ENCODE measurements at places on chromosomes 11 and 22.

DNA sequence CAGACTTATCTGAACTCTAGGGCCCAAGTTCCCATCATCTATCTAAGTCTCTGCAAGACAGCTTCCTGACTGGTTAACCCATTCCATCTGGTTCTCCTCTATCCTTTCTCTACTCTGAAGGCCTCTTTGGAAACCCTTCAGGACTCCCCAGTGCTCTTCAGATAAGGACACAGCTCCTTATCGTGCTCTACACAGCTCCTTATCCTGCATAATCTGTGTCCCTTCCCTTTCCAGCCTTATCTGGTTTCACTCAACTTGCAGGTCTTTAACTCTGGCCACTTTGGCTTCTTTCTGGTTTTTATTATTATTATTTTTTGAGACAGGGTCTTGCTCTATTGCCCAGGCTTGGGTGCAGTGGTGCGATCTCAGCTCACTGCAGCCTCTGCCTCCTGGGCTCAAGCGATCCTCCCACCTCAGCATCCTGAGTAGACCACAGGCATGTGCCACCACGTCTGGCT, 10.6 kb downstream of the ENDOD1 start:
- no peak for DNase-seq

DNA sequence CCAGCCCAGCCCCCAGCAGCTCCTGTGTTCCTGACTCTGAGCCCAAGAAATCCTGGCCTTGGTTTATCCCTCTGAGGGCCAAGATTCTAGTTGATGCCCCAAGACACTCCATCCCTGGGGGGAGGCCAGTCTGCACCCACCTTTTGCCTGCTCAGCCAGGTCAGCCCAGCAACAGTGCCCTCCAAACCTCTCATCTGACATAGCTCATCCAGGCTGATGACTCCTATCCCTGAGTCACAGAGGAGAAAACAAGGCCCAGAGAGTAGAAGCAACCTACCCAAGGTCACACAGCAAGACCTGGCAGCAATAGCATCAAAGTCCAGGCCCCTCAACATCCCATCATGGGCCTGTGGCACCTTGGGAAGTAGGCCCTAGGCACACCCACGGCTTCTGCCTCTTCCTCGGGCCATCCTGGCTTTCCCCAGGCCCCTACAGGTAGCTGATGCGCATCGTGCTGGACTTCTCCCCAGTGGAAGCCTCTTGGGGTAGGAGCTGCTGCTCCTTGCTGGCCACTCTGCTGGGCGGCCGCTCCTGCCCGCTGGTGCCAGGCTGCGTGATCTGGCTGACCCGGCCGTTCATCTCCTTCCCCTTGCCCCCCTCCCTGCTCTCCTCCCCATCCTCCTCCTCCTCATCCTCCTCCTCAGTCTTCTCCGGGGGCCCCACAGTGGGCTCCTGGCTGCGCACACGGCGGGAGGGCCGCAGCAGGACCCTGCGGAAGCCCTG, 6.0 kb downstream of the SSTR3 start:
- no peak for DNase-seq

- DNase-seq = no peak
Observed at GRCh38 chr11:20158597-20159257, 1.5 kb downstream of the DBX1 start.

DNA sequence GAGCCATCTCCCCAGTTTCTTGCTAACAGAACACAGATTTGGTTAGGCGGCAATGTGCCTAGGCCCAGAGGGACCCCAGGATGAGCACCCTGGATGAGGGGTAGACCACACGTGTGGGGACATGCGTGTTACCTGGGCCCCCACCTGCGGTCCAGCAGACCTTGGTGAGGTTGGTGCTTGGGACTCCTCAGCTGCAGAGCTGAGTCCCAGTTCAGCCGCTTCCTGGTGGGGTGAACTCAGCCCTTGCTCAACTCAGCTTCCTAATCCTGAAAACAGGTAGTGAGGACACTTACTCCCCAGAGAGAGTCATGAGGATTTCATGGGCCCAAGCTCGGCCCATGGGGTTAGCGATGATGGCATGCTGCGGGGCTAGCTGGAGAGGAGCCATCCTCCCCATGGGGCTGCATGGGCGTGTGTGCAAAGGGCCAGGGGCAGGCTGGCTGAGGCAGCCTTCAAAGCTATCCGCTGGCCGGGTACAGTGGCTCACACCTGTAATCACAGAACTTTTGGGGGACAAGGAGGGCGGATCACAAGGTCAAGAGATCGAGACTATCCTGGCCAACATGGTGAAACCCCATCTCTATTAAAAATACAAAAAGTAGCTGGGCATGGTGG, 46.9 kb upstream of the SHISAL1 start:
- DNase-seq = no peak

DNA sequence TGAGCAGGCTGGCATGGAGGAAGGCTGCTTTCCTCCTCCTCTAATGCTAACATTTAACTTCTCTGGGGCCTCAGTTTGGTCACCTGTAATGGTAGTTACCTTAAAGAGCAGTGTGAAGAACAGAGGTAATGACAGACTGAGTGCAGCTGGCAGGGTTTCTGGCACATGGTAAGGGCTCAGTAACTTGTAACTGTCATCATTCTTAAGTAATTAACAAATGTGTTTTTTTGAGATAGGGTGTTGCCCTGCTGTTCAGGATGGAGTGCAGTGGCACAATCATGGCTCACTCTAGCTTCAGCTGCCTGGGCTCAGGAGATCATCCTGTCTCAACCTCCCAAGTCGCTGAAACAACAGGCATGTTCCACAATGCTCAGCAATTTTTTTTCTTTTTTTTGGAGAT, 242.0 kb upstream of the SYN3 start:
- no peak for DNase-seq

DNA sequence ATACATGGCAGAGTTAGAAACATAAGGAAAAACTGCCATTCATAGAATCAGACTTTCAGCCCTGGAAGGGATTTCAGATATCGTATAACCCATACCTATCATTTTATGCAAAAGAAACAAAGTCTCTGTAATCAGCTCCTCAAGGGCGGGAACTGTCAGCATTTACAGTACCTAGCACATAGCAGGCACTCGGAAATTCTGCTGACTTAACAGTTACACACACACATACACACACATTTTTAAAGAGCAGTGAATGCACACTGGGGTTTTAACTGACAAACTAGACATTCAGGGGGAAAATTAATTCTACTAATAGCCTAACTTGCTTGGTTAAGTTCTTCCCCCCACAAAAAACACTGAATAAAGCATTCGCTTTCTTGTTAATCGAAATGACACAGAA, 8.7 kb downstream of the GNG3 start:
- no peak for DNase-seq

DNA sequence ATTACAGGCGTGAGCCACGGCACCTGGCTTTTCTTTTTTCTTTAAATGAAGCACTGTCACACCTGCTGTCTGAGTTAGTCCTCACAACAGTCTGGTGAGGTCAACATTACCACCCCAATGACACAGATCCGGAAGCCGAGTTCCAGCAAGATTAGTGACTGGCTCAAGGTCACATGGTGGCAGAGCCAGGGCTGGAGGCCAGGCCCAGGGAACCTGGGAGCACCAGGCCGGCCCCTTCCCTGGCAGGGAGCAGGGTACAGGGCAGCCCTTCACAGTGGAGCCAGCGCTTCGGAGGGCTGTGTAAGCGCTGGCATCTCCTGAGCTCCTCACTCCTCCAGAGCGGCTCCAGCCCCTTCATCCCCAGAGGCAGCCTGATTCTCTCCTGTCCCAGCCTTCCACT, 118.7 kb downstream of the ST3GAL4 start:
- no peak for DNase-seq

GRCh38 chr11:61149624-61150615, 11.3 kb downstream of the VPS37C start:
- no peak for DNase-seq
